COLO829 (cell line): ENCODE measurements at places on chromosomes 4 and X.

GRCh38 chr4:15585331-15585730 lies 69.8 kb downstream of the FBXL5 start:
- no peak for DNase-seq

DNA sequence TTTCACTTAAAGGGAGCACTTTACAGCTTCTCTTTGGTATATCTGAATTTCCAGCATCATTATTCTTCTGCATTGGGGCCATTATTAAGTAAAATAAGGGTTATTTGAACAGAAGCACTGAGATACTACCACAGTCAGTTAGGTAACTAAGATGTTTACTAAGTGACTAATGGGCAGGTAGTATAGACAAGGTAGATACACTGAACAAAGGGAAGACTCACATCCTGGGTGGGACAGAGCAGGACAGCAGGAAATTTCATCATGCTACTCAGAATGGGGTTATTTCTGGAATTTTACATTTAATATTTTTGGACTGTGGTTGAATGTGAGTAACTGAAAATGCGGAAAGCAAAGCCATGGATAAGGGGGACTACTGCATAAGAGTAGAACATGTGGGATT lies 316.0 kb downstream of the CCSER1 start:
- DNase-seq = no peak

DNA sequence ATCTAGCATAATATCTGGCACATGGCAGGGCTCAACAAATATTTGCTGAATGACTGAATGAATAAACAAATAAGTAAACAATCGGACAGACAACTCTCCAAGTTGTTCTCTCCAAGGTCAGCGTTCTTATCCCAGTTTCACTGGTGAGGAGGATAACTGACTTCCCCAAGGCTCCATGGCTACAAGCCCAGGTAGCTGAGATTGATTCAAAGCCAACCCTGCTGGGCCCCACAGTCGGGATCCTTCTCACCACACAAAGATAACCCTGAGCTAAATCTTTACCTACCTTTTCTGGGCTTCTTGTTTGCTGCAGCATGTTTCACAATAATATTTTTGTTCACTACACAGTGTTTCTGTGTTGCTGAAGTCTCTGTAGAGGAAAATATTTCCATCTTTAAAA lies 54.9 kb downstream of the USP46 start:
- no peak for DNase-seq

GRCh38 chrX:74420196-74421035 lies 877 bp upstream of the SLC16A2 start:
- DNase-seq = peak; percentile 39

- no peak for DNase-seq
These were observed 142.6 kb downstream of the CORIN start for GRCh38 chr4:47695260-47695659.

DNA sequence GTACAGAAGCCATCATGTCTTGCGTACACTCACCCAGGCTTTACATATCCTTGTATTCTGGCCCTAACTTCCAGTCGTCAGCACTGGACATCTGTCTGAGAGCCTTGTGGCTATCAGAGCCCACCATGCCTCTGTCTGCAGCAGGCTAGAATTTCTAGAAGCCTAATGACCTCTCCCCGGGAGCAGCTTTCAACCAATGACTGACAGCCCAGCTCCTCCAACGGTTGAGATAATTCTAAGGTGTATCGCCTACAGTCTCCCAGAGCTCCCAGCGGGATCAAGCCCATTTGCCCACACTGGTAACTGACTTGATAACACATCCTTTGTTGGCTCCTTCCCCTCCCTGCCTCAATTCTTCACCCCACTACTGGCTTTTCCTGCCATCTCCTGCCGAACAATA lies 562.8 kb downstream of the BCOR start:
- no peak for DNase-seq

DNA sequence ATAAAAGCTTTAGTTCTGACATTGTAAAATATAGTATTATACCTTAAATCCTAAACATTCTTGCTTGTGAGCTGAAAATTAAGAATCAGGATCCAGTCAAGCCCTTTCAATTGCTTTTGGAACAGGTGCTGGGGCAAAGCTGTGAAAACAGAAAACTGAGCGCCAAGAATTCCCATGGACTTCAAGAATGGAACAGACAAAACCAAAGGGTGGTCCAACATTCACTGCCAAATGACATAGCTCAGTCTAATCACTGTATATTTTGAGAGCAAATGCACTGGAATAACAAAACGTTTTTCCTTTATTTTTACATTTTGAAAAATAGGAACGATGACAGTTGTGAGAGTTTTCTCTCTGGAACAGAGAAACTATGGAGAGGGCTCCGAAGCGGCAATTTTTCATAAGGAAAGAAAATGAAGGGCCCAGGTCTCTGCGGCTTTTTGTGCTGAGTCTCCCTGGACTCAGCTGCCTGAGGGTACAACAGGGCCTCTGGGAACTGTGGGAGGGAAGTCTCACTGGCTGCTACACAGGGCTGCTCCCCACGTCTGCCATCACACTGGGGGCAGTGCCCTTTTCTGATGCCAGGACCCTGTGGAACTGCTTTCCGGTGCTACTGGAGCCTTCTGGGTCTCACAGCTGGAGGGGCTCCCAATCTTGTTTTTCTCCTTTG lies 56.0 kb upstream of the BMPR1B start:
- no peak for DNase-seq

DNA sequence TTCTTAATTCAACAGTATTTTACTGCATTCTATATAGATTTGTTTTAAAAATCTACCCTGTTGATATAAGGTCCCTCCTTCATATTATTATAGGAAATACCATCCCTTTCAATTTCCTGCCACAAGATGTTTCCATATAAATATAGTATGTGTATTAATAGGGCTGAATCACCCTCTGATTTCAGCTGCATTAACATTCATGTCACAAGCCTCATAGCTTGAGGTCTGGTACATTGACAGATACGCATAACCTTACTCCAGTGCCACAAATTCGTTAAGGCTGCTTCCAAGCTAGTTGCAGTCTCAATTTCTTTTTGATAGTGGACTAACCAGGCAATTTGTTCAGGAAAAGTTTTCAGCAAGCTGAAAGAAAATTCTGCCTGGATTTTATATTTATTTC lies 128.4 kb downstream of the KLHL34 start:
- DNase-seq = no peak
